ENCODE measurements at places on chromosomes 7 and 10.

DNA sequence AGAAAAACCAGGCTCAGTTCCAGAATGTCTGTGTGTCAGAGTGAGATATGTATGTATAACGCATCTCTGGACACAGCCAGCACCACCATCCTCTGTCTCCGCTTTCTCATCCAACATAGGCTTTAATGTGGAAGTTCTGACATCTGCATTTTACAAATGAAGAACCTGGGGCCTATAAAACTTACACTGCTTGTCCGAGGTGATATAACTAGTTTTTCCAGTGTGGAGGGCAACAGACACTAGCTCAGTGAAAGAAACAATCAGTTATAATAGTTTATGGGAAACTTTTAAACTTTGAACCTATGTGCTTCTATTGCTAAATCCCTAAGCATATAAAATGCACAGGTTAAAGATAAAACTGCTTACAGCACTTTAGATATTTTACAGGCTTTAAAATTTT, 208.7 kb downstream of the CRPPA start:
- no peak for DNase-seq

GRCh38 chr10:4254101-4254994, 469.3 kb upstream of the KLF6 start:
- no peak for DNase-seq

DNA sequence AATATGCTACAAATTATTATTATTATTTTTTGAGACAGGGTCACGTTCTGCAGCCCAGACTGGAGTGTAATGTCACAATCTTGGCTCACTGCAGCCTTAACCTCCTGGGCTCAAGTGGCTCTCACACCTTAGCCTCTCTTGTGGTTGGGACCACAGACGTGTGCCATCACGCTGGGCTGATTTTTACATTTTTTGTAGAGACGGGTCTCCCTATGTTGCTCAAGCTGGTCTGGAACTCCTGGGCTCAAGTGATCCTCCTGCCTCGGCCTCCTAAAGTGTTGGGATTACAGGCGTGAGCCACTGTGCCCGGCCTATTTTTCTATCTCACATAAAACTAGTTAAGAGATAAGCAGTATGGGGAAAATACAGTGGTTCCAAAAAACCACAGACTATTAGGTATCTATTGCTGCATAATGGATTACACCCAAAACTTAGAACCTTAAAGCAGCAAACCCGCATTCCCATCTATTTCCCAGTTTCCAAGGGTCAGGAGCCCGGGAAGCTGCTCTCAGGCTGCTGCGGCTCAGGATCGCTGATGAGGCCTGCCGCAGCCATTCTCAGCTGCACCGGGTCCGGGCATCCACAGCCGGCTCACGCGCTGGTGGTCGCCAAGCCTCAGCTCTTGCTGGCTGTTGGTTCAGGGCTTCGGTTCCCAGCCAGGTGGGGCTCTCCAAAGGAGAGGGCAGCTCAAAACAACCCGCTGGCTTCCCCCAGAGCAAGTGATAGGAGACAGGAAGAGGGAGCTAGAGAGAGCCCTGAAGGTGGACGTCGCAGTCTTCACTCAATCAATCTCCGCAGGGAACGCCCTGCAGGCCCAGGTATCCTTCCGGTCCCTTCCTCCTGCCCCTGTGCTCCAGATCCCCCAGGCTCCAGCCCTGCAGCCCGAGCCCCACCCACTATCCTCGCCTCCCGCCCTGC, 128.2 kb downstream of the UBE2H start:
- DNase-seq = no peak

- DNase-seq = no peak
Measured at GRCh38 chr7:95602421-95602820, 6.1 kb upstream of the PDK4 start.

DNA sequence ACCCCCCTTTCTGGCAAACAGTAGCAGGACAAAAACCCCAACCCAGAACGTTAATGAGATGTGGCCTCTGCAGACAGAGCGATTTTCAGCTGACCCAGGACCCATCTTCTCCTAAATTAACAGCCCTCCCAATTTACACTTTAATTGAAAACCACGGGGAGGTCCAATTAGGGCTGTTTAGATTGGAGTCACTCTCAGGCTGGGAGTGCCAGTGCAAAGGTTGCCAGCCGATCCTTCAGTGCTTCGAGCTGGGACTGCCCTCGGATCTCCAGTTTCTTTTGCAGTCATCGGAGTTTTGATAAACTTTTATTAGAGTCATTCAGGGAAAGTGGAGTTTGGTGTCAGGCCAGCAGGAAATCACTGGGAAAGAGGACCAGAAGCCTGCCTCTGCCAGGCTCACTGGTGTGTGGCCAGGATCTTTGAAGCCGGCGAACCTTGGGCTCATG, 108.0 kb downstream of the DOCK1 start:
- no peak for DNase-seq

GRCh38 chr7:130529417-130529816, 37.5 kb downstream of the MEST start:
- DNase-seq = peak; percentile 6

- no peak for DNase-seq
Measured at GRCh38 chr7:41316410-41316809, 386.5 kb downstream of the INHBA start.

DNA sequence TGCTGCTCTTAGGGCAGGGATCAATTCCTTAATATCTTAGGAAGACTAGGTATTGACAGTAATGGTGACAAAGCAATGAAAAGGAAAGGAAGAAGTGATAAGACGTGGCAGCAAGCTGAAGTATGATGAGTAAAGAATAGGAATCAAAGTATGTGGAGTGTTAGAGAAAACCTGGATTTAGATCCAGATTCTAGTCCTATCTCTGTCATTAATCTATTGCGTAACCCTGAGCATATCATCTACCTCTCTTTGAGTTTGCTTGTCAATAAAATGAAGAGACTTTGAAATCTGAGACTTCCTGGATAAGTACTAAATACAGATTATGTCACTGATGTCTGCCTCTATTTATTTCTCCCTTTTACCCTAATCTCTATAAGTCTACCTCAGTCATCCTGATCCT, 89.2 kb downstream of the PTEN start:
- DNase-seq = no peak

- no peak for DNase-seq
Measured at GRCh38 chr10:61138708-61139591, 195.0 kb upstream of the RHOBTB1 start.
